Cerebellar cortex (tissue), 1 donor: ENCODE measurements at places on chromosomes 13 and 19.

GRCh38 chr13:33261387-33262061 lies 24.0 kb downstream of the STARD13 start:
- DNase-seq, result no peak

GRCh38 chr19:50759886-50760285 lies 10.4 kb upstream of the GPR32 start:
- peak; percentile 44 for DNase-seq

GRCh38 chr13:106567474-106568298 lies at the start of gene ARGLU1:
TSS of gene ARGLU1 (minus strand) at chr13:106568137. CDS start at chr13:106567919, 218 bp downstream.
- DNase-seq, result peak; percentile 90

DNA sequence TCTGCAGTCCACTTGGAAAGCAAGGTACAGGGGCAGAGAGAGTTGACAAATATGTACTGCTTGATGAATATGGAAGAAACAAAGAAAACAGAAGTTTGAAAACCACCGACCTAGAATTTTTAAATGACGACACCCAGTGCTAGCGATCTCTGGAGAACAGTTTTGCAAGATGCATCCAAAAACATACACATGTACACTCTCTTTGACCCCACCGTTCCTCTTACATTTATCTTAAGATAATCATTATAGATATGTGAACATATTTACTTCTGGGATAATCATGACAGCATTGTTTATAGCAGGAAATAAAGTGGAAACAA lies 40.8 kb upstream of the IGSF23 start:
- no peak for DNase-seq

- peak; percentile 65 for DNase-seq
These were observed 34.1 kb upstream of the POMP start for GRCh38 chr13:28624707-28625432.

GRCh38 chr19:17314007-17314593 lies 4.7 kb downstream of the DDA1 start:
- no peak for DNase-seq

GRCh38 chr13:111328574-111329410 lies 8.3 kb downstream of the TEX29 start:
- DNase-seq, result no peak
